ENCODE measurements at places on chromosomes 3 and 15. TPM values are rescaled to one million over a fixed set of nuclear protein-coding genes. Genes with fewer than 3 reads are reported as not detected.

The EEF1AKMT4 gene
- total RNA-seq = not detected

The SEMA7A gene
- 23.1 TPM for total RNA-seq

GRCh38 chr15:90918835-90919234, 13.5 kb downstream of the HDDC3 start:
- no peak for DNase-seq

DNA sequence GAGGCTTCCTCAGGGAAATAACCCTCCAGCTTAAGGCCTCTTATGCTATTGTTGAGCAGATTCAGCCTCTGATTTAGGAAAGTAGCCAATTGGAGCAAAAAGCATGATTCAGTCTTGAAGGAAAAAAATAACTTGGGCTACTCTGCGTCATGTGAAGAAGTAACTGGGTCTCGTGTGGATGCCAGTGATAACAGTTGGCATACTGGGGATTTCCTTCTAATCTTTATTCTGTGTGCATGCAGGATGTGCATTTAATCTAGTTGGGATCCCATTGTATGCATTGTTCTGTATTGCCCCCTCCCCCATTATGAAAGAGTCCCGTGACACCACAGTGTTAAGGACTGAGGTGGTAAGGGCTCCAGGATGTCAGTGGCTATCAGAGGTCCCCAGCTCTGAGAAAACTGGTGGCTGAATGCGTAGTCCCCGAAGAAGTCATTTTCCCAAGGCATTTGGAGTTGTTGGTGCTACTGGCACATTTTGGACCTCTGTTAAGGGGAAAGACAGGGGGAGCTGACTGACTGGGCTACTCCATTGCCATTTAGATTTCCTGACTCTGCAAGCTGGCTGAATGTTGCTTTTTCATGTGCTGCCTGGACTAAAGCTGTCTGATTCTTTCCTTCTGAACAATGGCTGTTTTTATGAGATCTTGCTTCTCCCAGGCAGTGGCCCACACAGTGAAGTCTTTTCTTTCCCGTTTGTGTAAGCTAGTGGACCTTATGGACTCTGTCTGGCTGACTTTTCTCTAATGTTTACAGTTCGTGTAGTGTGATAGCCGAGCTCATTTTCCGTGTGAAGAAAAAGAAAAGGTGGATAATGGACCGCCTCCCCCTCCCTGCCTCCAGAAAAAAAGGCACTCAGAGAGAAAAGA, 38.4 kb upstream of the TRAK1 start:
- peak; percentile 66 for DNase-seq

DNA sequence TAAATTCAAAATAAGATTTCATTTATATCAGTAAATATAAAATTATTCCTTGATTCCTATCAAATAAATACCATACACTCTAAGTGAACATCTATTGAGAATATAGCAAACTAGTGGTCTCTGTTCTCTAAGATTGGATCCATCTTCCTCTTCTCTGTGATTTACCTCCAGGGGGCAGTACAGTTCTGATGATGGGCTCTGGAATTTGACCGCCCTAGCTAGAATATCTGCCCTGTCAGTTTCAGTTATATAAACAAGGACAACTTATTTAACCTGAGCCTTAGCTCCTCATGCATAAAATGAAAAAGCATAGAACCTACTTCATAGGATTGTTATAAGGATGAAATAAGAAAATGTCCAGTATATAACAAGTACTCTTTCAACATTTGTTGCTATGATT, 171.1 kb upstream of the CCDC54 start:
- DNase-seq = peak; percentile 69

DNA sequence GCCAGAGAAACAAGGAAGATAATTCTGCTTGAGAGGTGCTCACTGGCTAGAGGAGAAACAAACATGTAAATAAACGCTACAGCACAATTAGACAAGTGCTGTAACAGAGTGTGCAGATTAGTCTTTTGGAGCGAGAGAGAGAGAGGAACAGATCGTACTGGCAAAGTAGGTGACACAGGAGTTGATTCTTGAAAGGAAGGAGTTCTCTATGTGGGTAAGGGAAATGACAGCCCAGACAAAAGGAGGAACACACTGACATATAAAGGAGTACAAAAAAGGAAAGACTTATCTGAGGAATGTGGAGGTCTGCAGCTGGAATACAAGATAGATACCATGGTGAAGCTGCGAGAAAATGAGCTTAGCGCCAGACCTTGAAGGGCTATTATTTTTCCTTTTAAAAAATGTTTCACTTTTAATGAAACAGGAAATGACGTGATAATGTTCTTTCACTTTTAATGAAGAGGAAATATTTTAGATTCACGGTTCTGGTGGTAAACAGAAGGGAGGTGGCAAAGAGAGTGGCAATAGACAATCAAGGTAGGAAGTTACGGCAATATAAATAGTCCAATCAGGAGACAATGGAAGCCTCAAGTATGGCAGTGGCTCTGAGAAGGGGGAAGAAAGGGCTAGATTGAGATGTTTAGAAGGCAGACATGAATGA, 202.9 kb downstream of the VPS13C start:
- DNase-seq = no peak

- DNase-seq = no peak
Observed at GRCh38 chr3:197320582-197320981, 22.2 kb upstream of the DLG1 start.
